HAP-1 (cell line): ENCODE measurements at places on chromosomes 4 and X.

DNA sequence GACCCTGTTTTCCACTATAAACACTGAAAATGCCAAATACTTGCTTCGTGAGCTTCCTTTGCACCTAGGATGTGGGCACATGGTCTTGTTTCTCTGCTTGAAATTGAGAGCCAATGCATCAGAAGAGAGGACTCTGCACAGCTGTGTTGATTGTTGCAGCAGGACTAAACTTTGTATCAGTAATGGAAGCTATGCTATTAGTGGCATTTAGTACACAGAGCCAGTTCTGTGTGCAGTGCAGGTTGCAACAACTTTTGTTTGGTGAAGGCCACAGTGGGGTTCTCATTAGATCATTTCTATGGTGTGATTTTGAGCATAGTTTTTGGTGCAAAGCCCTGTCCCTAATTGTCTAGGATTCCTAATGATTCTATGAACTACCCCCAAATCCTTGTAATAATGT lies 54.4 kb upstream of the ANKRD17 start:
- no peak for DNase-seq

GRCh38 chrX:114970806-114971205 lies 46.6 kb downstream of the IL13RA2 start:
- DNase-seq, result no peak

GRCh38 chrX:26845056-26845455 lies 618.1 kb downstream of the PPP4R3C start:
- no peak for DNase-seq

DNA sequence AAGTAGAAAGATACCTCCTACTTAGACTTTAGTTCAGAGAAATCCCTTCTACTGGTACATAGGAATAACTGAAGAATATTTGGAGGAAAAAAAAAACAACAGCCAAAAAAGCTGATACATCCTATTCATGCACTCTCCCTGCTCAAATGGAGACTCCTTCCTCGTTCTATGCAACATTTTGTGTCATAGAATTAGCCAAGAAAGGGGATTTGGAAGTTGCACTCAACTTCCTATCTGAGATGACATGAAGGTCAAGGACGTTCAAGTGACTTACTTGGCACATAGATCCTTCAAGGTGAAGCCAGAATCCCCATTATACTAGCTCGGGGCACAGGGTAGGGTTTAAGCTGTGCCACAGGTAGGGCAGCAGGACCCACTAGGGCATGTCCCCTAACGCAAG lies 56.2 kb upstream of the S100G start:
- no peak for DNase-seq

- no peak for DNase-seq
These were observed 332.7 kb downstream of the MID1IP1 start for GRCh38 chrX:39133971-39134370.

DNA sequence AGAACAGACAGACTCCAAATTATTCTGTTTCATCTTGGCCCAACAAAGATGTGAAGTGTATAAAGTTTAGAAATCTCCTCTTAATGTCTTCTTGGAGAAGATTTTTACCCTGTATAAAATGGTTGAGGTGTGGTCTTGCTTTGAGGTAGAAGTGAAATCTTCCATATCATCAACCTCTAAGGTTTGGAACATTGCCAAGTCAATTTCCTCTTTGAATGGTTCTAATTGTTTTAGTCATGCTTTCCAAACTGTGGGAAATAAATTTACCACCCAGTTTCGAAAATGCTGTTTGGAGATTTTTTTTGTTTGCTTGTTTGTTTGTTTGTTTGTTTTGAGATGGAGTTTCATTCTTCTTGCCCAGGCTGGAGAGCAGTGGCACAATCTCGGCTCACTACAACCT lies 174.1 kb upstream of the ADAMTS3 start:
- no peak for DNase-seq

GRCh38 chr4:61212788-61213187 lies 12.7 kb downstream of the ADGRL3 start:
- no peak for DNase-seq

- DNase-seq, result no peak
These were observed at the start of gene CLIC2 for GRCh38 chrX:155334486-155335336. CLIC2 (minus strand) TSS chrX:155334614; CDS start chrX:155334427, 187 bp downstream.
